ENCODE measurements at places on chromosomes 1 and 21.

DNA sequence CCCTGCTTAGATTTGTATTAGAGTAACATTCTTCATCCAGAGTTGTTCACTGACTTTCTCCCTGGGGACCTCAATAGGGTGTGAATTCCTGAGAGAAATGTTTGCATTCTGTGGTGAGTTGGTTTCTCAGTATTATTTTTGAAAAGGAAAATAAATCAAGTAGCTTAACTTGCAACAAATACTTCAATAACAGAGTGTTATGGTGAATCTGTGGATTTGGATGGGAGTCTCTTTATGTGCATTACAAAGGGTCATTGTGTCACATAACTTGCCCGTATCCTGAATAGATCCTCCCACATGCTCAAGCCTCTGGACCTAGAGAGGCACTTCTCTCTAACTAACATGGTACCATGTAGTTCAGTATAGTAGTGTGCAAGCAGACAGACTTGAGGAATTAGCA lies 68.4 kb upstream of the IPO9 start:
- DNase-seq, result peak; percentile 79

DNA sequence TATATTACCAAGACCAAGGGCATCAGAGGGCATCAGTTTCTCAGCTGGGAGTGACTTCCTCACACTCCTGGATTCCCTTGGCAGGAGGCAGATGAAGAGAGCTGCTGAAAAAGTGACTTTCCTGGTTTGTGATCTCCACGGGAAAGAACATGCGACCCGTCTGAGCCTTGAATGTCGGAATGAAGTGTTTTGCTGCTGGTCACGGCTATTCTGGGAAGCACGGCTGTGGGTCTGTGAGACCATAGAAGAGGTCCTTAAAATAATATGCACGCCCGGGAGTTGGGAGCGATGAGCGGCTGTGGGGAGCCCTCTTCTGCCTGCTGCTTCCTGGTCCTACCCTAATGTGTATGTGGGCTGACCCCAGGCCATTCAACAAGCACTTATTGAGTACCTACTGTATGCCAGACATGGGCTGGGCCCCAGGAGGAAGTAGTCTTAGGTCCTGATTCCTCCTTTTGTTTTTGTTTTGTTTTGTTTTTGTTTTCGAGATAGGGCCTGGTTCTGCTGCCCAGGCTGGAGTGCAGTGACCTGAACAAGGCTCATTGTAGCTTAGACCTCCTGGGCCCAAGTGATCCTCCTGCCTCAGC lies 13.2 kb upstream of the UMODL1 start:
- DNase-seq, result no peak

DNA sequence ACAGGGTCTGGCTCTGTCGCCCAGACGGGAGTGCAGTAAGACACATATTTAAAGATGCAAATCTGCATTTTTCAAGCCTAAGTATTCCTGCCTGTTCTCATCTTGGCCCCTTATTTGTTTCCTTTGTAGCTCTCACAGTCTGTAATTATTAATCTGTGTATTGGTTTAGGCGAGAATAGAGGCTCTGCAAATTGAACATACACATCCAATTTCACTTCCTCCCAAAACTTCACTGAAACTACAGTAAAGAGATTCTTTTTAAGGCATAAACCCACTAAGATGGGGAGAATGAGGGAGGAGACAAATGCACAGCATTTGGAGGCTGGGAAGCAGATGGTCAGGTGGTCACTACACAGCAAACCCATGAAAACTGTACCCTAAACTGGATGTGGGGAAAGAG lies 21.0 kb downstream of the HMGN2 start:
- no peak for DNase-seq

DNA sequence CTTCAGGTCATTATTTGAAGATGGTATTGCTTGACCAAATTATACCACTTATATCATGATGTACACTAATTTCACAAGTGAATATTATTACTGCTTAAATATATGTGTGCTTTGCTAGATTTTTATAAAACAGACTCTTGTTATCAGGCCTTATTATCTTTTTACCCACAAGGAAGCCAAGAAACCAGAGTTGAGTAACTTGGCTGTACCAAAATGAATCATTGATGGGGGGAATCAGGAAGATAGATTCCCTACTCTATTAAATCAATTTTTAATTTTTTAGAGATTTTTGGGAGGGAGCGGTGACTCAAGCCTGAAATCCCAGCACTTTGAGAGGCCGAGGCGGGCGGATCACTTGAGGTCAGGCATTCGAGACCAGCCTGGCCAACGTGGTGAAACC lies 16.0 kb upstream of the SCCPDH start:
- peak; percentile 34 for DNase-seq

GRCh38 chr1:201085902-201086735 lies 26.1 kb downstream of the CACNA1S start:
- DNase-seq, result peak; percentile 64

DNA sequence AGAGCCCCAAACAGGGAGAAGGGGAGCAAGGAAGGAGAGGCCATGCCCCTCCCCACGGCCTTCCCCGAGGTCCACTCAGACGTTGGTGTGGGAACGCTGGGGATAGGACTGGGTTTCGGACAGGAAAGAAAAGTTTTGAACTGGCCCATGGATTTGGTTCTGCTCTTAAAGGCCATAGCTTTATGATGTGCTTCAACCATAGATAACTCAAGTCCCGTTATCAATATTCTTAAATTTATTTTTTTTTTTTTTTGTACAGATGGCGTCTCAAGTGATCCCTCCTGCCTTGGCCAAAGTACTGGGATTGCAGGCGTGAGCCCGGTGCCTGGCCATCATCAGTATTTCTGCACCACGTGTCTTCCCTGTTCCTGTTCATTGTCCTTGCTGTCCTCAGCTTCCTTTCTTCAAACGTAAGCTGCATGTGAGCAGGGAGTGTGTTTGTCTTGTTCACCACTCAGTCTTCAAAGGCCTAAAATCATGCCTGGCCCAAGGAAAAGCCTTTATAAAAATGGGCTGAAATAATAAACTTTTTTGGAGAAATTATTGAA lies 820 bp upstream of the KRTAP10-1 start:
- no peak for DNase-seq

DNA sequence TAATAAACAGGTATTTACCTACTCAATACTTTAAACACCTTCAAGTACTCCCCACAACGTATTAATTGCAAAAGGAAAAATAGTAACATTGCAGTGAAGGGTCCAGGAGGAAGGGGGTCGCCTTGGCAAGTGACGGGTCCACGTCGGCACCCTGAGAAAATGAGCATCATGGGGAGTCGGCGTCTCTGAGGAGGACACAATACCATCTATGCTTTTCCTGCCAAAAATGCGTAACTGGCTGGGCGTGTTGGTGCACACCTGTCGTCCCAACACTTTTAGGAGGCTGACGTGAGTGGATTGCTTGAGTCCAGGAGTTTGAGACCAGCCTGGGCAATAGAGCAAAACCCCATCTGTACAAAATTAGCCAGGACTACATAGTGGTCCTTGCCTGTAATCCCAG lies 7.3 kb downstream of the FTCD start:
- DNase-seq, result no peak

GRCh38 chr1:190540366-190540765 lies 62.7 kb upstream of the BRINP3 start:
- no peak for DNase-seq

- no peak for DNase-seq
Observed at GRCh38 chr1:37901191-37901892, 42.0 kb upstream of the MTF1 start.

DNA sequence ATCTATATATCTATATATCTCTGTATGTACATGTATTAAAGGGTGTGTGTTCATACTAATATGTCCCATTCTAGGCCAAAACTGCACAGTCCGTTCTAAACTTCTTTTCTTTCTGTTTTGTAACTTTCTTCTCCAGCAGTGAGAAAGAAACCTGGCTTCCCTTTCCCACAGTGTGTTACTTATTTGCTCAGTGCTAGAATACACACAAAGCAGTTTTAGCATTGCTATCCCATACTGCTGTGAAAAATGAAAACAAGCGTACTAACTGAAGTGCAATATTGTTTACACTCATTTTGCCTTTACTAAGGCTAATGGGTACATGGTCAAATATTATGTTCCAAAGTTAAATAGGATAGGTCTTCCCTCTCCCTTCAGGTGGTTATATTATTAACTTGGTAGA lies 163.9 kb downstream of the LEPR start:
- DNase-seq, result no peak

DNA sequence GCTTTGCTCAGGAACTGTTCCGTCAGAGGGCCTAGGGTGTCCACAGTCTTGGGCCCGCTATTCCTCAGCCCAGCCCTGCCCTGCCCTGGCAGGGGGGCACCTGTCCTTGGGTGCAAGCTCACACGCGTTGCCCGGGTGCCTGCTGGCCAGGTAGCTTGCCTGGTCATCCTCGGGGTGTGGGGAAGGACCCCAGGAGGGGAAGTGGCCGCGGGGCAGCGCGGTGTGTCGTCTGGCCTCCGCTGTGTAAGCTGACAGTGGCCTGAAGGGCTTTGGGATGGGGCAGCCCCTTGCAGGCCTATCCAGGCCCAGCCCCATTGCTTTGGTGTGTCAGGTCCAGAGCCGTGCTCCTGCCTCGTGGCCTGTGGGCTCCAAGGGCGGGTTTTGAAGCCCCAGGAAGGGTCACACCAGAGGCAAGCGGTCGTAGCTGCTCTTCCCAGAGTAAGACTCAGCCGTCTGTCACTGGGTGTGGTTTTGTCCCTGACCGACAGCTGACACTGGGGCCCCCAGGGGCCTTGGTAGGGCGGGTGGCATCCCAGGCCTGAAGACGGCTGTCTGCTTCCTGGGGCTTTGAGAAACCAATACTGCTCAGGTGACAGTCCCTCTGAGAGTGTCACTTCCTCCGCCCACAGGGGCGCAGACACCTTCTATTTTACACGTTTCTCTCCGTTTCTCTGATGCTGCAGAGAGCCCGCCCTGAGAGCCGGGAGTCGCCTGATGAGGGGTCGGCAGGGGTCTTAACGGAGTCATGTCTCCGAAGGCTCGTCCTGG lies 72.1 kb downstream of the SKI start:
- no peak for DNase-seq

DNA sequence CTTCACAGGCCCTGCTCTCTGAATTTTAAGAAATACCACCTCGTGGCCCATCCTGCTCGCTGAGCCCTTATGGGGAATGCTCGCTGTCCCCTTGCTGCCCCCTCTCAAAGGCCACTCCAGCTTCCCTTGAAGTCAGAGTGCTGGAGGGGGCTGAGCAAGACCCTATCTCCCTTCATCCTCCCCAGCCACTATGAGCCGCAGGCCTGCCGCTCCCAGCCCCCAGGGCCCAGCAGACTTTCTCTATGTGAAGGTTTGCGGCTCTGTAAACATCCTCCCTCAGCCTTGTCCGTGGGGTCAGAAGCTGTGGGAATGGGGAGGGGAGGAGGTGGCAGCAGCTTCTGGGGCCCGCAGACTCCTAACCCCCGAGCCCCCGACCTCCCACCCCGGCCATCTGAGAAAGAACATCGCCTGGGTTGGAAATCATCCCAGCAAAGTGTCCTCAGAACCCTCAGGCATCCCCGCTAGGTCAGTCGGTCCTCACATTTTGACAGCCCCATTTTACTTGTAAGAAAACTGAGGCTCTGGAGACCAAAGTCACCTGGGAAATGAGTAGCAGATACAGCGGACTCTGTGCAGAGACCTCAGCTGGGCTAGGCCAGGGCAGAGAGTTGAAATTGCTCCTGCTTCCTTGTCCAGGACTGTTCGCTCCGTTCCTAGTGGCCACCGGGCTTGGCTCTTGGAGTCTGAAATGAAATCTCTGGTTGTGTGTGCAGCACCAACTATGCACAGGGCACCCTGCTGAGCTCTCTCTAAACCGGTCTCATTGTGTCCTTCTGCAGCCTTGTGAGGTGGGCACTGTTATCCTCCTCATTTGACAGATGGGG lies 4.4 kb downstream of the KCNQ4 start:
- no peak for DNase-seq

DNA sequence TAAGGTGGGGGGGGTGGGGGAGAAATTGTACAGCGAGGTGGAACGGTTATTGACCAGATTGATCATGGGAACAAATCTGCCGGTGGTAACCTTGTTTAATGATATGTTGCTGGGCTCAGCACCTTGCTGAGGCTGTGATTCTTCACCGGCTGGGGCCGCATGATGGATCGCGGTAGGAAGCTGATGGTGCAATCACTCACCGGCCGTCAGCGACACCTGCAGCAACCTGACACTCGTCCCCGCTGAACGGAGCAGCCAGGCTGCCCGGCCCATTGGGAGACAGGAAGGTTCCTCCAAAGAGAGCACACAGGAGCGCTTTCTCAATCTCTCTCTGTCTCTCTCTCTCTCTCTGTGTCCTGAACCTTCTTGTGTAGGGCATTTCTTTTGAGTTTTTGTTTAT lies 128.5 kb upstream of the RRP15 start:
- DNase-seq, result no peak

- DNase-seq, result peak; percentile 6
Observed at GRCh38 chr1:213127074-213127473, 76.0 kb downstream of the RPS6KC1 start.

- DNase-seq, result peak; percentile 38
Observed at GRCh38 chr1:3774946-3775489, 2.5 kb downstream of the SMIM1 start.

DNA sequence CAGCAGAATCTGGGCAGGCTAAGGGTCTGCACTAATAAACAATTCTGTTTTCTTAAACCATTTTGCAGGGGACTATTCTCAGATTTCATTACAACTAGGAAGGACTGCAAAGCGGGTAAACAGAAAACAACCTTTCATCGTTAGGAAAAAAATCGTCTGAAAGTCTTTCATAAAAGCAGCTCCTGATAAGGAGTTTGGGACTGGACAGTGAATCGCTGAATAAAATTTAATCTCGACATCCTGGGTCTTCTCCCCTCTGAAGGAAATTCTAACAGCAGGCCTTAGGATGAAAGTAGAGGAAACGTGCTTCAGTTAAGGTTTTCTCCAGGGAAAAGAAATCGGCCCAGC lies 471 bp upstream of the MTF2 start:
- no peak for DNase-seq

DNA sequence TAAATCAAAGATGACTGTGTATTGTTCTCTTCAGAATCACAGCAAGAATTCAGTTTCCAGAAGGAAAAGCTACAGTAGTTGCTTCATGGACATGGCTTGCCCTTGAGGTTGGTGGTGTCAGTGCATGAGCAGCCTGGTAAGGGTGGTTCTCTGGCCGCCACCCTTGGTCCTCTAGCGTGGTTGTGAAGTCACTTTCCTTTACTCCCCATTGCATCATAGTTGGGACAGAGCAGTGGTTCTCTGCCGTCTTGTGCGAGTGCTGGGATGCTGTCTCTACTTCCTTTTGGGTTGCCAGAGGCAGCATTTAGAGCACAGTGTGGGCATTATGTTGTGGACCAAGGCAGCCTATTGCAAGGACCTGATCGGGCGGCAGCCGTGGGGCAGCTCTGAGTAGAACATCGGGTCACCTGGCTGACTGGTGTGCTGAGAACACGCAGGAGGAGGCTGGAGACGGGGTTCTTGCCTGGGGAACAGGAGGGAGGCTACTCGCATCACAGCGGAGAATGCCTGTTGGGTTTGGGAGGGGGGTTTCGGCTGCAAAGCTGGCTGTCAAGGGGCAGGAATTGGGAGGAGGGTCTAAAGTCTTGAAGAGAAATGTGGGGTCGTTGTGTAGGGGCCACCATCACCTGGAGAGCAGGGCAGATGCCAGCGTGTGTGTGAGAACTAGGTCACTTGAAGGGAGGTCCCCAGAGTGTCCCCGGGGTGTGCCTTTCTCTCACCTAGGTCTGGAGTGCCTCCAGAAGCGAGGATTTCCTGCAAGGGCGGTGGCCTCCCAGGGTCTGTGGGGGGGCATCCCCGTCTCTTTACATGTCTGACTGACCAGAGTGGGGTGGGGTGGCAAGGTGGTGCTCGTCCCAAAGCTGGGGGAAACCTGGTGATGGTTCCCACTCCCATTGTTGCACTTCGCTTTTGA lies 6.3 kb downstream of the ARF1 start:
- no peak for DNase-seq

- DNase-seq, result no peak
Observed at GRCh38 chr1:7898962-7899361, 41.7 kb downstream of the TNFRSF9 start.

- DNase-seq, result peak; percentile 42
Observed at GRCh38 chr1:176033881-176034280, 173.2 kb downstream of the COP1 start.
